ENCODE measurements at places on chromosomes 16 and 17.

GRCh38 chr16:20538181-20538580 is 38.0 kb downstream of the ACSM2B start:
- no peak for DNase-seq

DNA sequence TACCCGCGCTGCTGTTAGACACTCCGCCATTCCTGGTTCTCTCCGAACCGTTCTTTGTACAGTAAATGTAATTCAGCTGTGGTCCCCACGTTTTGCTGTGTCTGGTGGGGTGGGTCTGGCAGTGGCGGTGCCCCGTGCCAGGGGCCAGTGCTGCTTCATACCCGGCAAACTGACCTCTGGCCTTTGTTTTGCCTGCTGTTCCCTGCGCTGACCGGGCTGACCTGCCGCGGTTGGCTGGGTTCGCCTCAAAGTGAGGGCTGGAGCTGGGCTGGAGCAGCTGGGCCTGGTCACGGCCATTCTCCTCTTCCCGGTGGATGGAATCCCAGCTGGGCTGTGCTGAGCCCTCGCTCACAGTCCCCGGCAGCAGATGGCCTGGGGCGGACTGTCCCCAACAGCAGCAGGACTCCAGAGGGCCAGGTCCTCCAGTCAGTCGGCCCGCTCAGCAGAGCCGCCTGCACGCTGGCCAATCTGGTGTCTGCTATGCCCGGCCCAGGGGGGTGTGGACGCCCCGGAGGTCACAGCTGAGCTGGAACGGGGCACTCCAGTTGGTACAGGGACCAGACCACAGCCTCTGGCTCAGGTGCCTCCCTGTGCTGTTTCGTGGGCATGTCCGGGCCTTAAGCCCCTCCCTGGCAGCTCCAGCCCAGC is 1.5 kb upstream of the WFIKKN1 start:
- DNase-seq, result no peak

DNA sequence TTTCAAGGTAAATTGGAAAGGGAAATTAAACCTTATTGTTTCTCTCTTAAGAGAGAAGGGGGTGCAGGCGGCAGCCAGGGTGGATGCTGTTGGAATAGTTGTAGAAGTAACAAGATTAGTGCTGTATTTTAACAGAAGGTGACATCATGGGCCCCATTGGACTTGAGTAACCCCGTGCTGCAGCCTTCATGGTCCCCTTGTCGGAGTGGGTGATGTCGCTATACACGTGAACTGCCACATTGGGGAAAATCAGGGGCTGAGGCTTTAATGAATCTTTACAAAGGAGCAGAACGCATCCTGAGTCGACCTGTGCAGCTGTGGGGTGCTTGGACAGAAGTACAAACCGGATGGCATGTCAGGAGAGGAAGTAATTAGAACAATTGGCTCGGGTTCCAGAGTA is 3.2 kb downstream of the SNX11 start:
- no peak for DNase-seq

DNA sequence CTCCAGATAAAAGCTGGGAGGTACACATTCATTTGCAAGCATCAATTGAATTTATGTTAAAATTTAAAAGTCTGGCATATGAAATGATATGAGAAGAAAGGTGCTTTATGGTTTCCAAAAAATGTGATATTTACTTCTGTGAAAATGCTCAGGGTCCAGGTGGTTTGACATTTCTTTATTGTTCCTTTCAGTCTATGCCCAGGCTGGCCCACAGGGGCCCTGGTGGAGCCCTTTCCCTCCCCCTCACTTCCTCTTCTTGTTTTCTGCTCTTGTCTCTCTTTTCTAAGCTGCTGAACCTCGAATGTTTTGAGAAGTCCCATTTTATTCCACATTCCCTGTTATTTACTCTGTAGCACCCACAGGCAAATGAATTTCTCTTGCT is 127.8 kb downstream of the HS3ST3B1 start:
- DNase-seq, result peak; percentile 24

DNA sequence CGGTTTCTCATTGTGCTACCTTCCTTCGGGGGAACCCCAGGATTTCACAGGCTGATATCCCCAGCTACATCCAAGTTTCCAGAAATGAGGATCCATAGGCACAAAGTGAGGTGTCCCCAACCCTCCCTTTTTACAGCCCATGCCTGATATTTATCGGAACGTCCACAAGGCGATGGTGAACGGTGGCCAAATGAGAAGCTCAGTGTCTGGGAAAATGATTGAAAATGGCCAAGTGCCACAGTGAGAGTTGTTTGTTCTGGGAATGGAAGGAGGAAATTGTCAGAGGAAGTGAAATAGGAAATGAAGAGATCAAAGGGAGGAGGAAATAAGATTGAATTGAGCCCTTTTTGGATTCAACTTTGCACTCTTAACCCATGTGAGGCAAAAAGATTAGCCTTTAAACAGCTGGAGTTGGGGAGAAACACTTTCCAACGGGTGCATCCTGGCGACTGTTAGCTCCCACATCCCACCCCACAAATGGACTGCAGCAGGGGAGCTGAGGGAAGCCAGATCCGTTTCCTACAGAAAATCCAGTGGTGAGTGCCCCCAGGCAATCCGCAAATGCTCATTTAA is 294.4 kb upstream of the IRX5 start:
- no peak for DNase-seq

- no peak for DNase-seq
These were observed 45.2 kb downstream of the MAP1LC3B start for GRCh38 chr16:87437327-87437726.

DNA sequence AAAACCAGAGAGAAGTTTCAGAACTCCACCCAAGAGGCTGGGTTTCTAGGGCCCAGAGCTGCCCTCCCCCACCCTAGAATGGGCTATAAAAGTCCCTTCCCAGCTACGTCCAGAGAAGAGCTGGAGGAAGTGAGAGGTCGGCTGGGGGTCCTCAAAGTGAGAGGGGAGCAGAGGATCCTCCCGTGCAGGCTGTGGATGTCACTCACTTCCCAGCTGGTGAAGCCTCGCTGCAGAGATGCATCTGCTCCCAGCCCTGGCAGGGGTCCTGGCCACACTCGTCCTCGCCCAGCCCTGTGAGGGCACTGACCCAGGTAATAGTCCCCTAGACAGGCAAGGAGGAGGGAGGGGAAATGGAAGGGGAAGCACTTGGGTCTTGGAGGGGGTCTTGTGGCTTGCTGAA is at the start of gene EPX:
Gene EPX (plus strand): TSS at position 115 of the 400 bp plus-strand sequence. CDS start 121 bp downstream, at position 236.
- DNase-seq, result no peak

GRCh38 chr17:47267354-47267828 is 13.8 kb downstream of the ITGB3 start:
- no peak for DNase-seq

DNA sequence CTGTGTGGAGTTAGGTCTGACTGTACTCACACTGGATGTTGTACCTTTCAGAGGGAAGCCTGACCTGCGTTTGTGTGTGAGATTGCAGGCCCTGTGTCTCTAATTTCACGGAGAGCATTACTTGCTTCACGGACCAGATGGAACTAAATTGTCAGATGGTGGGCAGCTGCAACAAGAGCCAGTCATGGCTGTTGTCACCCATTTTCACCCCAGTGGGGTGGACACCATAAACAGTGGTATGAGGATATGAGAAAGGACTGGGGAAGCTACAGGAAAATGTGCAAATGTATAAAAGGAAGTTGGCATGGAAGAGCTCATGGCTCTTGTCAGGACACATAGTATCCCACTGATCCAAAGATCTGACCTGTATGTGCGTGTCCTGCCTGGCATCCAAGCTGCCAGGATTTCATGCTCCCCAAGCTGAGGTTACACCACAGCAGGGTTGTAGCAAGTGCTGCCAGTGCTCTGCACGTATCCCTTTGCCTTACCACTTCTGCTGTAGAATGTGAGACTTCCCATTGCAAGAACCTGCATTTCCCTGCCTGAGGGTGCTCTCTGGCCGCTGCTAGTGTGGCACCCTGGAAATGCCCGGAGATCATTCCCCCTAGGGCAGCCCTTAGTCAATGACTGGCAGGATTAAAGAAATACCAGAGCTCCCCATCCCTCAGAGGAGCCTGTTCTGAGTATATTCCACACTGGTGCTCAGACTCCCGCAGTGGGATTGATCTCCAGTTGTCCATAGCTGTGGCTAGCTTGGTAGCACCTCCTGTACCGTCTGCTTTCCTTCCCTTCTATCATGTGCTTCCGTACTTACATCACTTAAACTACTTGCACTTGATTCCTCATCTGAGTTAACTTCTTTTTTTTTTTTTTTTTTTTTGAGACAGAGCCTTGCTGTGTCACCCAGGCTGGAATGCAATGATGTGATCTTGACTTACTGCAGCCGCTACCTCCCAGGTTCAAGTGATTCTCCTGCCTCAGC is 70.4 kb upstream of the TANC2 start:
- peak; percentile 22 for DNase-seq

DNA sequence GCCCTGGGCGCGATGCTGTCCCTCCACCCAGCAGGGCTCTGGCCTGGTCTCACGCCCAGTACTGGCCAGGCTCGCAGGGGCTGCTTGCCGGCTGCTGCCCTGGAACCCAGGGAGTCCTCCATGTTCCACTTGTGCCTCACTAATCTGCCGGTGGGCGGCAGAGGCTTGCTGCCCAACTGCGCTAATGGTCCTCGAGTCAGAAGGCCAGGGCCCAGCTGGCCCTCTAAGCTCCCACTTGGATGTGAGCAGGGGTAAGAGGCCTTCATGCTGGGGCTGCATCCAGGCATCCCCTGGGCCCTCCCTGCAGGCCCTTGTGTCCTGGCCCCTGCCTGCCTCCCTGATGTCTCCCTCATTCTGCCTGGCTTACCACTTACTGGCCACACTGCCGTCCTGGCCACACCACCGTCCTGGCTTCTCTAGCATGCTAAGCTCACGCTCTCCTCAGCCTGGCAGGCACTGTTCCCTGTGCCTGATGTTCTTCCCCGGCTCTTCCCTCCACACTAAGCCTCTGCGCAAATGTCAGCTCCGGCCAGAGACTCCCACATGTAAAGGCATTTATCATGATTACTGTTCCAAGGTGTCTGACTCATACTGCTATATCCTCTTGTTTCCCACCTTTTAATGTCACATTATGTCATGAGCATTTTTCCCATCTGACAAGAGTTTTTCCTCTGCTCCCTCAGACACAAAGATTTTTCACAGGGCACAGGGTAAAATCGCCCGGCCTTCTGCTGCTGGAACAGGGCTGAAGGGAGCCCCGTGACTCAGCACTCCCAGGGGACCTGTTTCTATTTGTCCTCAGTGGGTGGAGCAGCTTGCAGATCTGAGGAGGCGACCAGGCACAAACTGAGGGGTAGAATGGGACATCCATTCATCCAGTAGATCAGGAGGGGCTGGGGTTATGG is 15.9 kb downstream of the B9D1 start:
- no peak for DNase-seq

DNA sequence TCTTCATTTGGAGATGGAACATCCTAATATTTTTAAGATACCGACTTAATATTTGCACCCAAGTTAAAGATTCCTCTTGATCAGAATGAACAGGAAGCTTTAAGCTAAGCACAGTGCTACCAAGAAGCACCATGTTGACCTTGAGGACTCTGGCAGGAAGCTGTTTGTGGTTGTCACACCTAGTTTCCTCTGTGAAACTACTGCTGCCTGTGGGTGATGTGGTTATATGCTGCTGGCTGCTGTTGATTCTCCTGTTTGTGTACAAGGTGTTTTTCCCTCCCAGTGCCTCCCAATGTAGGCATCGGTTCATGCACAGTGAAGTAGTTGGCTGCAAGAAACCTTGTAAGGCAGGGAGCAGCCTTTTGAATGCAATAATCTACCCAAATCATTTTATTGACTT is 23.4 kb downstream of the RBL2 start:
- peak; percentile 81 for DNase-seq

- DNase-seq, result no peak
These were observed 86.8 kb upstream of the HSBP1 start for GRCh38 chr16:83720981-83721380.

- DNase-seq, result no peak
These were observed 1.1 kb downstream of the DNASE1 start for GRCh38 chr16:3655396-3656159.

DNA sequence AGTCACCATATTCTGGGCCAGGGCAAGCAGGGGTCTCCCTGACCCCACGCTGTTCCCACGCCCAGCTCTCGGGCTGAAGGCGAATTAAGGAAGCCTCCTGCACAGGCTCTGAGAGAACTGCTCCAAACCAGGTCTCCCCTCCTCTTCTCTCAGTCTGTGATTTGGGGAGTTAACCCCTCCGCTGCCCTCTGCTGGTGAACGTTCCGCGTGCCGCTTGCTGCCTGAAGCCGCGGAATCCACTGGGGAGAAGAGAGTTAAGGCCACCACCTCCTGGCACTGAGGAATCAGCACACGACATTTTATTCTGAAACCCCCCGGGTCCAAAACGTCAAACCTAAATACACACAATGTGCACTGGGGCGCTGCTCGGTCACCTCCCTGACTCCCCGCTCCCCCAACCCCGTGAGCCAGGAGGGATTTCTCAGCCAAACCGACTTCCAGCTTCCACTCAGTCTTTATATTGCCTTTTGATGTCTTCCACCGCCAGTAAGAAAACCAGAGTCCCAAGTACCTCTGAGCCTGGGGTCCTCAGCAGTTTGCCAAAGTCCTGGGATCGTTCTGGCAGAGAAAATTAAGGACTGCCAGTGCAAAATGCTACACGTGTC is 54.4 kb upstream of the RCVRN start:
- no peak for DNase-seq

- no peak for DNase-seq
These were observed 28.9 kb downstream of the WIPF2 start for GRCh38 chr17:40247926-40248495.

DNA sequence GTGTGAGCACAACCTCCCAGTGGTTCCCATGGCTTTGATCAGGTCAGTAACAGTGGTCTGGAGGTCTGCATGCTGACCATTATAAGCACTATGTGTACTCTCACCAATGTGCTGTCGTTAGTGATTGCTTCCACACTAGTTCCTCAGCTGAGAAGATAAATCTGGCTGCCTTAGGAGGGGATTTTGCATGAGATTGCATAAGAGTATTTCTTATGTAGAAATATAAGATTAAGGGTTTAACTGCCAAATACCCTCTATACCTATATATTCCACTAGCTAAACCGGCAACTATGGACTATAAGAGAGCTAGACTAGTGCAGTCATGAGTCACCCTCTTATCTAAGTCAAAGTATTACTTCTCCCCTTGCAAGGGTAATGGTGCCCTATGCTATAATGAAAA is 580.2 kb downstream of the CDH11 start:
- no peak for DNase-seq

DNA sequence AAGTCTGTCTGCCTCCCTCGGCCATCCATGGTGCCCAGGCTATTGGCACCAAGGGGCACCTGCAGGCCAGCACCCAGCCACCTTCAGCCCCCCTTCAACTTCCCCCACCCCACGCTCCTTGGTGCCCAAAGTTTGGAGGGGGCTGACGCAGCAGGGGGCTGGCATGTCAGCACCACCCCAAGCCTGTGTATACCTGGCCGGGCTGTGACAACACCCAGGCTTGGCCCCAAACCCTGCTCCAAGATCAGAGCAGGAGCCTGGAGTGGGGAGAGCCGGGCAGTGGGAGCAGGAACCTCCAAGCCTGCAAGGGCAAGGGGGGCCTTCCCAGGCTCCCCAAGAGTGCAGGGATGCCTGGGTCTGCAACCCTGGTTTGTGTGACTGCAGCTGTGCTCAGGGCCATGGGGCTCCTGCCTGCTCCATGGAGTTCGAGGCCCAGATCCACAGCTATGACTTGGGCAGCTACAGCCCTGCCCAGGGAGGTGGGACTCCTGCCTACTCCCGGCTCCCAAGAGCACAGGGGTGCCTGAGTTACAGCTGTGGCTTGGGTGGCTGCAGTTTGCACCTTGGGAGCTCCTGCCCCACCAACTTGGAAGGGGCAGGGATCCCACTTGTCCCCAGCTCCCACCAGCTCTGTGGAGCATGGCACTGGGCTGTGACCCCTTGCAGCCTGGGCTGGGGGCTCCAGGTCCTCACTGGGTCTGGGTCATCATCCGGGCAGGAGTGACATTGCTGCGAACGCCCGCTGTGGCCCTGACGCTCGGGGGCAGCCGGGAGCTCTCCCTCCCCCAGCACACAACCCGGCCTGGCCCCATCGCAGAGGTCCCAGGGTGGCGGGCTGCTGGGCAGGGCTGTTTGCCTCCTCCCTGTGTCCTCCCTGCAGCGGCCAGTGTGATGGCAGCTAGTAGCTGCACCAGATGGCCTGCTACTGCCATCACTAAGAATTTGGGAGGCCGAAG is 175.5 kb upstream of the SDK2 start:
- no peak for DNase-seq

Data from CD4-positive, alpha-beta T cell (primary cell).